Stimulated activated CD4-positive, alpha-beta T cell treated with anti-CD3 and anti-CD28 coated beads, Interleukin-4, amount 100 ng/mL, for 48 hours (primary cell): ENCODE measurements at places on chromosomes 3 and 15.

GRCh38 chr15:40928821-40929659 is at the start of gene DLL4:
Gene DLL4, plus strand, starts transcription at chr15:40929340. Its CDS starts 329 bp downstream, at chr15:40929669.
- no peak for DNase-seq

DNA sequence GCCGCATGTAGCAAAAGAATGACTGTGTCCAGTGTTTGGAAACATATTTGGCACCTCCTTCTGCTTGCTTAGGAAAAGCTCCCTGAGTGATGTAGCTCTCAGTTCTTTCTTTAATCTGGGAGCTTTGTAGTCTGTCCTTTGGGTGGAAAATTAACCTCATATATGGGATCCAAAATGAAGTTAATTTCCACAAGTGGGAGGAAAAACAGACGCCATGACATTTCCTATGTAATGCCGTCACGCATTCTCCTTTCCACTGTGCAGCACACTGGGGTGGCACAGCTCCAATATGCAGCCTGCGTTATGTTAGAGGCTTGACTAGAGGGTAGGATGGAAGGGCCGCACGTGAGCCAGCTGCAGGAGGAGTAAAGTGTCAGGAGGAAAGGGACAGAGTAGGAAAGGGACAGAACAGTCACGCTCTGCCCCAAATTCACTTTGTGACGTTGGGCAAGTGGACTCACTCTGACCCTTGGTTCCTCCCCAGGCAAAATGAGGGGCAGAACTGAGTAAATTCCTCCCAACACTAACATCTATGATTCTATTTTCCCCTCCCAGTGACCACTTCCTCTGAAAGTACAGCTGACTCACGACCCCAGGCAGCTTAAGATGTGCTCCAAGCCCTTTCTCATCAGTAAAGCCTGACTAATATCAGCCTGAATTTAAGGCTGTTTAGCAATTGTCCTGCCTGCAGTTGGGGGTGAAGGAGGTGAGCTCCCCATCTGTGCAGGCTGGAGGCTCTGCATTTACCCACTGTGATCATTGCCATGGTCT is 176.5 kb upstream of the PFN2 start:
- DNase-seq: no peak

GRCh38 chr3:152235709-152236298 is 32.9 kb upstream of the MBNL1 start:
- no peak for DNase-seq

GRCh38 chr15:64739156-64739555 is 36.2 kb downstream of the RBPMS2 start:
- no peak for DNase-seq

DNA sequence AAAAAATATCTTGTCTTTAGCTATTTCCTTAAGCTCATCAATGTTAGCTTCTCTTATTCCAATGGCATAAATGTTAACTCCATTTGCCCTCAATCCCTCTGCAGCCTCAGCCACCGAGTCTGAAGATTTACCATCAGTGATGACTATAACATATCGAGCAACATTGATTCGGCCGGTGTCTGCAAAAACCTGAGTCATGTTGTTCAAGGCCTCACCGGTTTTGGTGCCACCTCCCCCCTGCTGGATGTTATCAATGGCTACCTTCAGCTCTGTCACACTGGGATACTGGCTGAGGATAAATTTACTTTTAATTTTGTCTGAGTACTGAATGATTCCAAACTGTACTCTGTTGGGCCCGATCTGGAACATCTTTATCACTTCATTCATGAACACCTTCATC is 41.0 kb upstream of the CAPN7 start:
- no peak for DNase-seq

- no peak for DNase-seq
These were observed 224.4 kb downstream of the CHST2 start for GRCh38 chr3:143343944-143344343.
